NCI-H2171 (cell line): ENCODE measurements at places on chromosomes 1 and 21.
A peak's percentile ranks its signal among the peaks of the same experiment; 100 is the strongest.

DNA sequence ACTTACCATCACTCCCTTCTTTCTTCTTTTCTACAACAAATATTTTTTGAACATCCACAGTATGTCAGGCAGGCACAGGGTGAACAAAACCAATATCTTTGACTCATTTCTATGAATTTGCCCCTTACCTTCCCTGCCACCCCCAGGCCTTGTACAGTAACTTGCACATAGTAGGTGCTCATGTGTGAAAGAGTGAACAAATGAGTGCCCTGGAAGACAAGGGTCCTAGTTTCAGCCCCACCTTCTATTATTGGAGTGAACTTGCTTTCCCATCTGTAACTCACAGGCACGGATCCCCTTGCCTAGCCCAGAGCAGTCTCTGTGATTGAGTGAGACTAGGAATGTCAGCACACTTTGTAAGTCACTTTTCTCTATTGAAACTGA lies 12.8 kb downstream of the ZDHHC18 start:
- DNase-seq = no peak

GRCh38 chr1:46210561-46210960 lies 7.4 kb downstream of the LURAP1 start:
- DNase-seq = no peak

- peak; percentile 48 for DNase-seq
Observed at GRCh38 chr1:99481391-99481996, 164.4 kb upstream of the PALMD start.

DNA sequence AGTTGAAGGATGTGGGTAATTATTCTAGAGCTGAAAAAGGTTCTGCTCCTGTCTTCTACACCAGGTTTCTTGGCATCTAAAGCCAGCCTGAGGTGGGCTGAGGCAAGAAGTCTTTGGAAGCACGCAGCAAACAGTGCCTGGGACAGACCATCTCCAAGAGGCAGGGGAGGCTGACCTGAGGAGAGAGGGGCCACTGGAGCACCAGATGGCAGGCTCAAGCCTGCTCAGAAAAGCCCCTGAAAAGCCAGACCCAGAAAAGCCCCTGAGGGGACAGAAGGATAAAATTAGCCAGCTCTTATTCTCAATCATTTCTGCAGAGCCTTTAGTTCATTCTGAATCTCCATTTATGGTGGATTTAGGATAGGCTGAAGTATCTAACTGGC lies 17.1 kb downstream of the FCRL4 start:
- DNase-seq = no peak

DNA sequence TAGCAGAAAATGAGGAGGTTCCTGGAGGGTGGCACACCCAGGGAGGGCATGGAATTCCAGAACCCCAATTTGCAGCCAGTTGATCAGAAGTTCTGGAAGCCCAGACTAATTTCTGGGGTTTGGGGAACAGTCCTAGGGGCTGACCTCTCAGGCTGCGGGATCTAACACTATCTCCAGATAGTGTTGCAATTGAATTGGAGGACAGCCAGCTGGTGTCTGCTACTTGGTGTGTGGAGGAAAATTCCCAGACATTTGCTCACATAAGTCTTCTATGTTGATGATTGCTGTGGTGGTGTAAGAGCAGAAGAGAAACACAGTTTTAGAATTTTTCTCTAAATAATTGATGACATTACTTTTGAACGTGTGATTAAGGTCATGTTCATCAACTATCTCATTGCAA lies 154.3 kb upstream of the RNPC3 start:
- DNase-seq = no peak

GRCh38 chr1:77421504-77422233 lies 139.8 kb downstream of the AK5 start:
- DNase-seq = no peak

DNA sequence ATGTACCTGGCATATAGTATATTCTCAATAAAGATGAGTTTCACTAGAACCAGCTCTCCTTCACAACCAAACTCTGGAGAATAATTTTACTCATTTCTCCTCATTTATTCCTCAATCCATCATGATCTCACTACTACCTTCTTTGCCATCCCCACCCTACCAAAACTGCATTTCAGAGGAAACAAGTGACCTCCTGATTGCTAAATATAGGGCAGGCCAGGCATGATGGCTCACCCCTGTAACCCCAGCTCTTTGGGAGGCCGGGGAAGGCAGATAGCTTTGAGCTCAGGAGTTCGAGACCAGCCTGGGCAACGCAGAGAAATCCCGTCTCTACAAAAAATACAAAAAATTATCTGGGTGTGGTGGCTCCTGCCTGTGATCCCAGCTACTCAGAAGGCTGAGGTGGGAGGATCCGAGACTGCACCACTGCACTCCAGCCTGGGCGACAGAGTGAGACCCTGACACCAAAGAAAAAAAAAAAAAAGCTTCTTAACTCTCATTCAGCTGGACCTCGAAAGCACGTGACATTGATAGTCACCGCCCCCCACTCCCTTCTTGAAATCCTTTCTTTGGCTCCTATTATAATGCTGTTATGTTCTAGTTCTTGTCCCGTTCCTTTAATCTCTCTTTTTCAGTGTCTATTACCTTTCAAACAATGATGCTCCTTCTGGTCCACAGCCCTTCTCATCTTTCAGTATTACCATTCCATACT lies 2.1 kb downstream of the TESK2 start:
- no peak for DNase-seq

DNA sequence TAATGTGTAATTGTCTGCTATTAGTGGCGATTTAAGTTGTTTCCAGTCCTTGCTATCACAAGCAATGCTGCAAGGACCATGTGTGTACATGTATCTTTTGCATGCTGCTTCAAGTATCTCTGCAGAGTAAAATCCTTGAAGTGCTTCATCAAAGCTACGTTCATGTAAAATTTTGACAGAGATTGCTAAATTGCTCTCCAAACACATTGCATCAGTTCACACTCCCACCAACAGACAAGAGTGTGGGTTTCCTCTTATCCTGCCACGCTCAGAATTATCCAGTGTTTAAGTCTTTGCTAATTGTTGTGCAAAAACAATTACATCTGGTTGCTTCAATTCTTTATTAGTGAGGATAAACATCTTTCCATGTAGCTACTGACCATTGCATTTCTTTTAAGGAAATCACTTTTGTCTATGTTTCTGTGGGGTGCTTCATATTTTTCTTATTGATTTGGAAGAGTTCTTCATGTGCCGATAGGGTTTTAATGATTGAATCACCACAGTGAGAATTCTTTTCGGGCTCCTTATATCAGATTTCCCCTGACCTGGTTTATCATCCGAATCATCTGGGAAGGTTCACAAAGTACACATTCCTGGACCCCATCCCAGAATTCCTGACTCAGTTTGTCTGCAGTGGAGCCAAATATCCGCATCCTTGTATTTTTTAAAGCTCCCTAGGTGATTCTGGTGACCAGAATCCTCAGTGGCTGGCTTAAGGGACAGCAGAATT lies 56.3 kb upstream of the GALNT2 start:
- no peak for DNase-seq

- no peak for DNase-seq
Observed at GRCh38 chr1:29883986-29884385, 647.7 kb downstream of the PTPRU start.

DNA sequence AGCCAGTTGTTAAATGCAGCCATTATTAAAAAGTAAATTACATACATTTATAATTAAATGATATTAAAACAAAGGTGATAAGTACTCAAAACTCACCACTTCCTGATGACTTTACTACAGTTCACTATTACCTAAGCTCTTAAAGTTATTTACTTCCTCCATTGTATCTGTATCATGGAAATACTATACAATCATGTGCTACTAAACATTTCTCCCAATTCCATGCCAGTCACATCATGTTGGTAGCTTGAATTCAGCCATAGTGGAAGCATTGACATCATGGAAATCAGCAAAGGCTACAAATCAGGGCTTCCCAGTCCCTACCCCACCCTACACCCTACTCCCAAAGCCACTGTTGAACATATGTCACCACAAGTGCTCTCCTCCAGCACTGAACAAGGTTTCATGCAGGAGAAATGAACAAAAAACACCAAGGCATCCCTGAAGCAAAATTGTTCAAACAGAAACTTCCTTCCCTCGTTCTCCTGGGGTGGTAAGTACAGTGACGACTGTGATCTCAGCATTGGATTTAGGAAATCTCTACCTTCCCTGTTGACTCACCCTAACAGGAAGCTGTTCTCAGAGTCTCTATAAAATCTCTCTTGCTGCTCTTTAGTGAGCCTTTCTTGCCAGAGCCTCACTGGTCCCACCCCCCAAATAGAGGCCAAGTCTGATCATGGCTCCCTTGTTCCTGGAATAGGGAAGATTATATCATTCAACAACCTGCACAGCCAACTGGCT lies 12.7 kb downstream of the VSIG8 start:
- DNase-seq = no peak

GRCh38 chr1:107323784-107324183 lies 182.9 kb downstream of the NTNG1 start:
- no peak for DNase-seq

DNA sequence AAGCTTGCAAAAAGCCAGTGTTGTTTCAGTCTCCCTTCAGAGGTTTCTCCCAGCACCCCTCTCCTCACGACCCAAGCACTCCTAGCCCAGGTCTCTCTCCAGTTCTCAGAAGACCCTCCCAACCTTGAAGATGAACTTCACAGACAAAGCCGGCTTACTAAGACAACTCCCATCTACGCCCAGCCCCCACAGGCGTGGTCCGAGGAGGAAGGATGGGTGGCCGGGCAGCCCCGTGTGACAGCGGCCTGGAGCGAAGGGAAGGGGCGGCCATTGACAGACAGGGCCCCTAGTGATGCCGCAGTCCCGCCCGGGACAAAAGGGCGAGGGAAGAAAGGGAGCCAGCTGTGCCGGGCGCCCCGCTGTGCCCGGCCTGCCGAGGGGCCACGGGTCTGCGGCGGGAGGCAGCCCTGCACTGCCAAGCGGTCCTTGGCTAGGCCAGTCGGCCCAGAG lies 6.9 kb downstream of the PAX7 start:
- no peak for DNase-seq

DNA sequence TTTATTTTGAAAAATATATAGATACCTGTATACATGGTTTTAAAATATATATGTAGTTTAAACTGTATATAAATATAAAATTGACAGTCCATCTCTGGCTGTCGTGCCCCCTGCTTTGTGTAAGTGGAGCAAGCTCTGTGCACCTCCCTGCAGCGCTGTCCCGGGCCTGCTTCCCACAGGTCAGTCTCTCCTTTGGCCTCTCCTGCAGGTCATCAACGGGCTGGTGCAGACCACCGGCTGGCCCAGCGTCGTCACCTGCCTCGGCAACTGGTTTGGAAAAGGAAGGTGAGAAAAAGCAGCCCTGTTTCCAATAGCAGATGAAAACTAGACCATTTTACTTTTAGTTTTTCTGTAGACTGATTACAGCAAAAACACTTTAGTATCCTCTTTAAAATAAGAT lies 28.5 kb downstream of the SLC37A1 start:
- DNase-seq = no peak

GRCh38 chr1:41906943-41907342 lies 11.8 kb downstream of the HIVEP3 start:
- no peak for DNase-seq

- no peak for DNase-seq
Observed at GRCh38 chr1:117606649-117607430, 992 bp downstream of the TENT5C start.

DNA sequence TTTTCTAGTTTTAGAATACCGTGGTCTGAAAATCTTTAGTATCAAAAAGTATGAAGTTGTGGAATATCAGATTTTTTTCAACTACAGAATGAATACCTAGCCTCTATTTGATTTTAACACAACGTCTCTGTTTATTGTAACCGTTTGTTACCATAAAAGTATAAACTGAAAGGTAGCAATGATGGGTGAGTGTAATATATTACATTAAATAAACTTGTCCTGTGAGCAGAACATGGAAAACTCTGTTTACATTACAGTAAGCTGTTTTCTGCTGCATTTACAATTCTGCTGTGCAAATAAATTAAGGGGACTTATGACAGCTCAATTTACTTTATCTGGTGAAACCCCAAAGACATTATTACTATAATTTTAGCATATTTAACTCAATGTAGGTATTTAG lies 62.5 kb downstream of the CHRM3 start:
- DNase-seq = no peak
